CD4-positive, alpha-beta T cell treated with Interleukin-6 at 100 ng/mL for 8 hours (primary cell): ENCODE measurements at places on chromosomes 2 and 18.

DNA sequence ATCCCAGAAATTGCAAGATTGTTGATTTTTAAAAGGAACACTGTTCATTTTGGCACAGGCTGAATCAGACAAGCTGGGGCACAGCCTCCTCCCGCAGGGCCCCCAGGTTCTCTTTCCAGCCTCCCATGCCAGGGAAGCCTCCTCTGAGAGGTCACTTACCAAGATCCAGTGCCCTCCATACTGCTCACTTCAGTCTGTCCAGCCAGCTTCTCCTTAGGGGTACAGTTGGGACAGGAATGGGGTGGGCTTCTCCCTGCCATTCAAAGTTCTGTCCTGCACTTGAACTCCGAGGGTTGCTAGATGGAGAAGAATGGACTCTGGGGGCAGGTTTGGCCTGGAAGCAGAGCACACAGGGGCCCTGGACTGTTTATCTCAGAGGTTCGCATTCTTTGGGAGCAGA lies 7.5 kb upstream of the CYP26B1 start:
- DNase-seq: no peak

- no peak for DNase-seq
These were observed 81.9 kb upstream of the PKDCC start for GRCh38 chr2:41965909-41966295.

- no peak for DNase-seq
These were observed 36.2 kb downstream of the ATOH8 start for GRCh38 chr2:85790032-85790431.

DNA sequence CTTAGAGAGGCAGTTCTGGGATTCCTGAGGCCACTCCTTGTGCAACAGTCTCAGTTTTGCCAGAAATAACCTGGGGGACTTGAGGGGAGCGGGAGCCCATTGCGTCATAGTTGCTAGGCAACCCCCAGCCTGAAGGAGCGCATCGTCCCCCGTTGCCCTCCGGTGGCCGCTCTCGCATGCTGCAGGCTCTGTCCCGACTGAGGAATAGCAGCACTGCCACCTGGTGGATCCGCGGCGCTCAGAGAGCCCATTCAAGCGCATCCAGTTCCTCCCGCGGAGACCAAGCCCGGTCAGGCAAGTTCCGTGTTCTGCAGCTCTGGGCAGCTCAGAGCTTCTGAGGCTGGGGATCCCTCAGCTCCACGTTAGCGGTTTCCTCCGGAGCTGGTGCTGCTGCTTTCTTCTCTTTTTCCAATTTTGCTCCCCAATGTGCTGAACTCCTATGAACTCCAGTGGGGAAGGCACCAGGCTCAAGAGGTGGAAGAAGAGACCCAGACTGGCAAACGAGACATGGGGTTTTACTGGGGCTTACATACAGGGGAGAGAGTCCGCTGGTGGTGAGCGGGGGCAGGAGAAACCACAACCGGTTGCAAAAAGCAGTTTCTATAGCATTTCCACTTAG lies 15.1 kb downstream of the SLC4A3 start:
- DNase-seq: peak; percentile 84

- DNase-seq: no peak
These were observed 207.5 kb downstream of the STK39 start for GRCh38 chr2:168039881-168040280.

GRCh38 chr2:20423359-20423758 lies 23.5 kb upstream of the RHOB start:
- no peak for DNase-seq

DNA sequence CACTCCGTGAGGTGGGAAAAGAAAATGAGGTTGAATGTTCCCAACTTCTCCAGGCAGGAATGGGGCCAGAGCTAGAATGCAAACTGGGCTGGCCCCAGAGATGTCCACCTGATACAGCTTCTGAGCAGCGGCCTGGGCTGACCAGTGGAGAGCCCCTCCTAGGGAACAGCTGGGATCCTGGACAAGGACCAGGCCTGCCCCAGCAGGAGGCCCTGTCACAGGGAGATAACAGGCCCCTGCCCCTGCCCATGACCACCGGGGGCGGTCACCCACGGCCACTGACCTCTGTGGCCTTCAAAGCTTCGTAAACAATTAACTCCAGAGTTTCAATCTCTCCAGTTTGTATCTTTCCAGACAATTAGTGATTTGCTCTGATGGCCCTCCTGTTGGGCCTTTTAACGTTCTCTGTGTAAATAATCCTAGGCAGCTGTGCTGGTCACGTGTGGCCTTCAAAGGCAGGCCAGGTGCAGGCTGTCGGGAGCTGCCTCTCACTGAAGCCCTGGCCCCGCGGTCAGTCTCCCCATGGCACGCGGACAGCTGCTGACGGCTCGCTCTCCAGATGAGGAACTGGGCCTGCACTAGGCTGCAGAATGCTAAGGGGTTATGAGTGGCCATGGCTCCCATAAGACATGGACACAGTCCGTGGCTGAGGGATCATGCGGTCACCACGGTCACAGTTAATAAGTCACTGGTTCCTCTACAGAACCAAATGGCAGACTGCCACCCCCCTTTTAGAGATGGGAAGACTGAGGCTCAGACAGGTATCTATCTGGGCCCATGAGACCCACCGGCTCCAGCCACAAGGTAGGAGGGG lies 9.2 kb downstream of the HS6ST1 start:
- DNase-seq: no peak

DNA sequence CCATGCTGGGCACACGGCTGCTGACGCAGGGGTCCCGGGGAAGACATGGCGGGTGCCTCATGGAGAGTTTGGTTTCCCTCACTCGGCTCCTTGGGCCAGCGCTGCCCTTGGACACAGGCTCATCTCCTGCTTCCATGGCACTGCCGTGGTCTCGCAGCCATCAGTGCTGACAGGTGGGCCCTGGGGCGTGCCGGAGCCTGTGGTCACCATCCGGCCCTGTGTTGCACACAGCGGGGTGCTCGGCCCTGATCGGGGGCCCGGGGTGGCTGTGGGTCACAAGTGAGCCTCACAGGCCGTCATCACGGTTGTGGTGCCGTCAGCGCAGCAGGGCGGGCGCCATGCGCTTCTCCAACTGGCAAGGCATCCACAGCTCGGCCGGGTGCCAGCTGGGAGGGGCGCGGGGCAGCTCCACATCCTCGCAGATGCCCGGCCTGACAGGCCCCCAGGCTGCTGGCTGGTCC lies 582 bp downstream of the RTP5 start:
- DNase-seq: no peak

DNA sequence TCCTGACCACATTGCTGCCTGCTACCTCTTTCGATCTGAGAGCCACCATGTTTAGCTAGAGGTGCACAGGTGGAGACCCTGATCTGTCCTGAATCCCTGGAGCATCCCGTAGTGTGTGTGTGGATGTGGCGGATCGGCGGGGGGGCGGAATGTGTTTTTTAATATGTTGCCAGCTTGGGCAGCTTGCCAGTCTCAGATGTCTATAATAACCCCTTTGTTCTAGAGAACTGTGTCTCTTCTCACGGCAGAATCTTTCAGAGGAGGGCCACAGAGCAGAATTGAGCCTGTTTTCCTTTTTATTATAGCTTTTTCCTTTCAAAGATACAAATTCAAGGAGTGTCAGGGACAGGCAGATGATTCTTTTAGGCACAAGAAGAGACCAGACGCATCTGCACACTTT lies 934.1 kb upstream of the KLHL29 start:
- DNase-seq: no peak
